ENCODE measurements at places on chromosomes 3 and 15.

- no peak for DNase-seq
These were observed 242.2 kb upstream of the AZI2 start for GRCh38 chr3:28590860-28591259.

- no peak for DNase-seq
These were observed 31.3 kb downstream of the SHQ1 start for GRCh38 chr3:72816862-72817355.

GRCh38 chr3:51391566-51392354 lies 675 bp downstream of the RBM15B start:
- no peak for DNase-seq

- DNase-seq, result no peak
These were observed 340.6 kb downstream of the TBL1XR1 start for GRCh38 chr3:176856721-176857120.

- DNase-seq, result no peak
These were observed 17.1 kb upstream of the ABI3BP start for GRCh38 chr3:101010296-101010695.

DNA sequence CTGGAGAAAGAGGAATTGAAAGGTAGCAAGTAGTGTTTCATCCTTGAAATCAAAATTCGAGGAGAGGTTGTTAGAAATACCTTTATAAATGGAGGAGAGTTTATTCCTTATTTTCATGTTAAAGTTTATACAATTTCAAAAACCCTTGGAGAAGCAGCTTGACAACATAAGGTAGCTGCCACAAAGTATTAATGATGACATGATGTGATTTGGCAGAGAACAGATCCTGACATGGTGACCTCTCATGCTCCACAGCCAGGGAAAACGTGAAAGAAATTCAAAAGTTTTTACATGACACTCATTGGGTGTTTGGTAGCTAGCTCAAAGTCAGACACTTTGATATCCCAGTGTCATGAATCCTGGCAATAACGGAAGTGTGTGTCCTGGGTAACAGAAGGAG lies 320.8 kb downstream of the GBE1 start:
- DNase-seq, result no peak

DNA sequence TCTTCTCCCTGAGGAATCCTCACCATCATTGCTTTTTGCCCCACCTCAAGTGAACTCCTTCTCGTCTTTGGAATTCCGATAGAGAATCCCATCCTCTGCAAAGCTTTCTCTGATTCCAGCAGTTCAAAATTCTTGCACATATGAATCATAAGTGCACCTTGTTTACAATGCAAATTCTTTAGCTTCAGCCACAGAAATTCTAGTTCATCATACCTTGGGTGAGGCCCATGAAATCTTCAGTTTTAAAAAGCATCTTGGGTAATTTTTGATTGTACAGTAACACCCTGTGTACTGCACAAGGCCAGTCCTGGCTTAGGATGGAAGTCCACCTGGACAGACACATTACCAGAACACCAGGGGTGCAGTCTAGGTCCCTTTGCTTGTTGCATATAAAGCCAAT lies 30.8 kb downstream of the MDFIC2 start:
- no peak for DNase-seq

- no peak for DNase-seq
These were observed 4.6 kb downstream of the MCCC1 start for GRCh38 chr3:183094711-183095110.

GRCh38 chr15:68209735-68210408 lies 4.7 kb upstream of the CALML4 start:
- no peak for DNase-seq

DNA sequence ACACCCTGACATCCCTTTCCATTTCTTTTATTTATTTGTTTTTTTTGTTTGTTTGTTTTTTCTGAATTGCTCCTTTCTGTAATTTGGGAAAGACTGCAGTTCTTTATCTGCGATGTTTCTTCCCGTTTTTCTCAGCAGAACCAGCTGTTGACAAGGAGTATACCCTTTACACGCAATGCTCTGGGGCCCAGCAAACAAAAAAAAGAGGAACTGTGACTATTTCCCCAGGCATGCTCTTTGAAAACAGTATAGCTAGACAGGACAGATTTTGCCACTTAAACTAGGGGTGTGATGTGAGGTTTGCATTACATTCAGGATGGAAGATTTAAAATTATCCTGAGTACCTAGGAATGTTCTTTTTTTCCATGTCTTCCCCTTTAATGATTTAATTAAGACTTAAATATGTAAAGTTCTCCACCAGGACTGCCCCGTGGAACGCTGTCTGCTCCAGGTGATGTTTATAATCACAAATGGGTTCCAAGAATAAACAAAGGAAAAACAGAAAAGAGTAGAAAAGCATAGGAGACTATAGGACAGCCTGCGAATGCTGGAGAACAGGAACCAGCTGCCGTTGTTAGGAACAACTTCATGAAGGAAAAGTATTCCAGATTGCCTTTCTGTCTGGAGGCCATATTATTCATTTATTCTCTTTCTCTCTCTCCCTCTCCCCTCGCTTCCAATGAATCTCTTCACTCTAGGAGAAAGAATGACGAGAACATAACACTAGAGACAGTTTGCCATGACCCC lies 43.3 kb downstream of the TGFBR2 start:
- no peak for DNase-seq

DNA sequence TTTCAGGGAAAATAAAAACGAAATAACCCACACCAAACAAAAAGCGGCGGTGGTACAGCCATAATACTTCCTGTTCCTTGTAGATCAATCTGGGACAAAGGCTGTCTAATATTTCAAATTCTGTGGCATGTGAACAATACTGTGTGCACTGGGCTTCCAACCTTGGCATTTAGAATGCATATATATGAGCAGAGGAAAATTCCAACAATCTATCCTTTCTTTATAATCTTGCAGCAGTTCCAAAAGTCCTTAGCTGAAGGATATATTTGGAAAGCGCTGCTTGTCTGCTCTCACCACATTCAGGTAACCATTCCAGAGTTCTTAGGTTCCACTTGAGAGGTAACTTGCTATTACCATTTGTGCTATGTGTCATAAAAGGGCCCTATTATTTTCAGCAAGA lies 231.8 kb downstream of the RBMS3 start:
- no peak for DNase-seq

- no peak for DNase-seq
These were observed 929.2 kb upstream of the CFAP20DC start for GRCh38 chr3:59978979-59979378.

DNA sequence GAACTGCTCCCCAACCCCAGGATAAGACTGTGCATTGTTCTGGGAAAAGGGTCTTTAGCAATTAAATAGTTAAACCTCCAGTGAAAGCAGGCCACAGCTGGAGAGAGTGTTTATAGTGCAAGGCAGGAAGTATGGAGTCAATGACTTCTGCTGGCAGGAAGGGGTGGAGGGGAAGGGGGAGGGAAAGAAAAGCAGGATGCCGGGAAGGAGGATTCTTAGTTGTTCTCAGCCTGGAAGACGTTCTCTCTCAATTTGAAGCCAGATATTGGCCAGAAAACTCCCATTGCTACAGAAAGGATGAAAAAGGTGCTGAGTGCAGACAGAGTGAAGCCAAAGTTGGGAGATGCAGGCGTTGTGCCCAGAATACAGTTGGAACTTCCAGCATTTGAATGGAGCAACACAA lies 35.7 kb upstream of the ACTL6A start:
- DNase-seq, result peak; percentile 87

DNA sequence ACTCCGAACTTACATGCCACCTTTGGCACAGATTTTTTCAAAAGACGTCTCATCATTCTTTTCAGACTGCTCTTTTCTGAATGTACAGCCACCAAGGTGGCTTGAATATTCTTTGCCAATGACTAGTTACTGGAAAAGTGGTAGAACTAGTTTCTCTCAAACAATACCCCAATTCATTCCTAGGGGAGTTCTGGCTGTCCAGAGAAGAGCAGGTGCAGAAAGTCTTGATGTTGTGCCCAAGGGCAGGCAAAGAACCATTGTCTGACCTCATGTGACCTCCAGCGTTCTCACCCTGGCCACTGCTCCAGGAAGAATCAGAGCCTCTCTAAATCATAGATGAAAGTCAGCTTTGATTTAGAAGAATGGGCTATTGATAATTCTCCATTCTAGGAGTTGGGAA lies 5.5 kb downstream of the LMOD3 start:
- DNase-seq, result no peak

GRCh38 chr3:41129731-41130130 lies 69.6 kb upstream of the CTNNB1 start:
- DNase-seq, result no peak

DNA sequence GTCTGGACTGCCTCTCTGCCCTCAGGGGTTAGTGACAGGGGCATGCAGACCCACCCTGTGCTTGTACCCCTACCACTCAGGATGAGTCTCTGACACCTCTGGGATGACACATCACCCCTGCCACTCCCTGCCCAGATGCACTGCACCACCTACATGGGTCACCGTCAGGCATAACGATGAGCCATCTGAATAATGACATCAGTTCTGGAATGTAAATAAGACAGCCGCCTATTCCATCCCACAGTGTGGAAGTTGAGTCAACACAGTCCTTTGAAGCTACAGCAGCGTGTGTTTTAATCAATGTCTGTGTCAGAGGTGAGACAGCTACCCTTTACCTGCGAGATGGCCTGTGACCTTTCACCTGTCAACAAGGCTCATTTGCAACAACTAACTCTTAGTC lies 268.7 kb upstream of the ARRDC4 start:
- DNase-seq, result no peak

DNA sequence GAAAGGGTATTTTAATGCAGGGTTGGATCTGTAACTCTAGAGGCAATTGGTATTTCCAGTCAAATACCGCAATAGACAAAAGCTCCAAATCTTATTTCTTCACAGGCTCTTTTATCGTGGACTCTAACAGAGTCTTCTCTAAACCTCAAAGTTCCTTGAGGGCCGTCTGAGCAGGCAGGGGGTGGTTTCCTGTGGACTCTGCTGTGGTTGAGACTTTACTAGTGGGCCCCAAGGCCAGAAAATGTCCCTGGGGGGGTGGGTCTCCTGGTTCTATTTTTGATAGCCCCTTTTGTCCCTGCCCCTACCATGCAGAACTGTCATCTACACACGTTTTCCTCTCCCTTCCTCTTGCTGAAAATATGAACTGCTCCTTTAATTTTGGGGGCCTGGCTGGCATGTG lies 80.1 kb downstream of the ASB7 start:
- DNase-seq, result no peak

GRCh38 chr15:32053719-32054118 lies 23.4 kb downstream of the CHRNA7 start:
- no peak for DNase-seq

- no peak for DNase-seq
These were observed 63.0 kb downstream of the ST3GAL6 start for GRCh38 chr3:98826126-98826525.

DNA sequence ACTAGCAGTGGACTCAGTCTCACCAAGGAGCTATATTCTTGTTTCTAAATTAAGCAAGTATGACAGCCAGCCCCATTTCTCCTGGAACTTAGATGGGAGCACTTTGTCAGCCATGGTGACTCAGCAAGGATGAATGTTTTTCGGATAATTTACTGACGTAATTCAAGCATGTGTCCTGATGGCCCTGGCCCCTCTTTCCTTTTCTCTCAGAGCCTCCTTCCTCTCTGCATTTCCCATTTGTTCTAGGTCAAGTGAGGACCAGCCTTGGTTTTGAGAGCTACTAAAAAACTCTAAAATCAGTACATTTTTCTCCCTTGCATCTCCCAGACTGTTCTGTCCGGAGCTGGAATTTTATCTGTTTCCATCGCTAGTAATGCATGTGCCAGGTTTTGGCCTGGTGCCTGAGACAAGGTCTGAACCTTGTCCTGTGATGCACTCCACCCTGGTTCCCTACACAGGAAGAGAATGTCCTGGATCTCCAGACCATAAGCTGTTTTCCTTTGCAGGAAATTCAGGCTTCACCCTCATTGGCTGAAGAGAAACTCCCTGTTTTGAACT lies 256.6 kb upstream of the ROPN1 start:
- DNase-seq, result no peak

- DNase-seq, result no peak
These were observed 269.8 kb downstream of the RYR3 start for GRCh38 chr15:33580526-33580925.

GRCh38 chr3:40753291-40753770 lies 228.6 kb downstream of the ZNF621 start:
- DNase-seq, result no peak

DNA sequence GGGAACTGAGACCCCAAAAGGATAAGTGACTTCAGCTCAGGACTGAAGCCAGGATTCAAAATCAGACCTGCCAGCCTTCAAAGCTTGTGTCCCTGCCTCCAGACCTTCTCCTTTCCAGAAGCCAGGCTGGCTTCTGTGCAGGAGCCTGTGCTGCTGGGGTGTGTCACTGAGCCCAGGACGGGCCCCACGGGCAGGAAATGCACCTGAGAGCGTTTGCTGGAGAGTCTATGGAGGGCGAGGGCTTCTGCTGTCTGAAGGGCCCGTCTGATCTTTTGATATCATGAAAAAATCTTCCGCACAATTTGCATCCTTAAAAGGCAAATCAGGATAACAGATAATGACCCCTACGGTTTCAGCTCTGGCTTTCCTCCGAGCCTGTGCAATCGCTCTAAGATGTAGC lies 125.4 kb downstream of the FAM43A start:
- no peak for DNase-seq

DNA sequence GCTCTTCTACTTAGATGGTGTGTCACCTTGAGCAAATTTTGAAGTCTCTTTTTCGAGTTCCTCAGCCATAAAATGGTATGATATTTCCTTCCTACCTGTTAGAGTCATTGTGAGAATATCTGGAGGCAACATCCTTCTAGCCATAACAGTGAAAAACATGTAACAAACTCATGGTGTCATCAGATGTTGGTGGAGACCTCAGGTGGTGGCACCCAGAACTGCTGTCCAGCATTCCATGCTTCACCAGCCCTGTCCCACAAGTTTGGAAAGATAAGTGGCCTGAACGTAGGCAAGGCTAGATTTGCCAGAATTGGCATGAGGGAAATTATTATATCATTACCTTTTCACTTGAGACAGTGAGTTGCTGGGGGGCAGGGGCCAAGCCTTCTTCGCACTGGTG lies 30.4 kb downstream of the GASK1A start:
- no peak for DNase-seq

DNA sequence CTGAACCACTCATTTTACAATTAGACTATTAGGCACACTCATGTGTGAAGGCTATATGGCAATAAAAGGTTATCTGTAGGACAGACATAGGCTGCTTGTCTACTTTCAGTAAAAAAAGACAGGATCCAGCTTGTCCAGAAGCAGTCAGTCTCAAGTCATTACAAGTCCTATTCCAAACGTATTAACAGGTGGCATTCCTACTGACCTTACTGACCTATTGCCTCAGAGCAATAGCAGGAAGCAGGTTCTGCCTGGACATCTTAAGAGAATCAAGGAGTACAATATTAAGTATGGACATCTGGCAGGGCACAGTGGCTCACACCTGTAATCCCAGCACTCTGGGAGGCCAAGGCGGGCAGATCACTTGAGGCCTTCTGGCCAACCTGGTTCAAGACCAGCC lies 7.0 kb downstream of the CMTM6 start:
- no peak for DNase-seq

DNA sequence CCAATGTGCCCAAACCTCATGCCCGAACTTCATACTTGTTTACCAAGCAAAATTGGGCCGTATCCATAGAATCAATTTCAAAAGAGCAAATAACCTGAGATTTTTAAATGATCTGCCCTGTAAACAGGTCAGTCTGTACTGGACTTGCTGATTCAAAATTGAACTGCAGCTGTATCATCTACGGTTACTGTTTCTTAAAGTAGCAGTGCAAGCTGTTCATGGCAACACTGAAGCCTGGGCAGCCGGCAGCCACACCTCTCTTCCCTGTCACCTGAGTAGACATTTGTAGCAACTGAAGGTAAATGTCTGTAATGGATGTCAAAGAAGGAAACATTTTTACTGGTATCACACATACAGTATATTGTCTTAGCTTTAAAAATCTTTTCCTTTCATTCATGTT lies 10.6 kb downstream of the EIF4E3 start:
- DNase-seq, result no peak

All from right forelimb (tissue), 1 donor.